Prostate gland (tissue), 2 donors: ENCODE measurements at places on chromosomes 3 and 15. TPM values are rescaled to one million over a fixed set of nuclear protein-coding genes. Genes with fewer than 3 reads are reported as not detected.

- no peak for DNase-seq
Observed at GRCh38 chr15:46489276-46489675, 854.4 kb downstream of the SQOR start.

- no peak for DNase-seq
Observed at GRCh38 chr3:28198161-28198560, 43.3 kb upstream of the CMC1 start.

DNA sequence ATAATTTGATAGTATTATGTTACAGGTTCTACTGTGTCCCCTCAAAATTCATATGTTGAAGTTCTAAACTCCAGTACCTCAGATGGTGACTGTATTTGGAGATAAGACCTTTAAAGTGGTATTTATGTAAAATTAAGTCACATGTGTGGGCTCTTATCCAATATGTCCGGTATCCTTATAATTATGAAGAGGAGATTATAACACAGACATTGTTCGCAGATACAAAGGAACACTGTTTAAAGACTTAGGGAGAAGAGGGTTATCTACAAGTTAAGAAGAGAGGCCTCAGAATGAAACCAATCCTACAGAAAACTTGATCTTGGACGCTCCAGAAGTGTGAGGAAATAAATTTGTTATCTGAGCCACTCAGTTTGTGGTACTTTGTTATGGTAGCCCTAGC, 50.9 kb downstream of the DPH6 start:
- no peak for DNase-seq

- DNase-seq: no peak
Observed at GRCh38 chr15:78454992-78455391, 17.0 kb downstream of the IREB2 start.

CELSR3 gene
- total RNA-seq: 0.41 TPM

ARHGEF3 gene
- total RNA-seq: 21.6 TPM

DNA sequence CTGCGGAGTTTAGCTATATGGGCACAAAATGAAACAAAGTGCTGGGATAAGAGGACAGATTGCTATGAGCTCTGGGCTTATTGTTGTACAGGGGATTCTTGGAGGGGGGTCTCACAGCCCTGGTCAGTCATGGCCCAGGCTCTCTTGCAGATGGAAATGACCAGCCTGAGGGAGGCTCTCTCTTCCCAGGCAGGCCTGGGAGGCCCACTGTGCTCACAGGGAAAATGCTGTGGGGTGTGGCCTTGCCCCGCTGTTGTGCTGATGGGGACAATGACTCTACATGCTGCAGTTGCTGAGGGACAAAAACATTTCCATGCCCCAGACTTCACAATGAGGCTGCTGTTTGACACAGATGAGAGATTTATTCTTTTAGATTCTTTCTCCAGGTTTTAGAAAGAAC, 202.2 kb downstream of the KLF13 start:
- no peak for DNase-seq

DNA sequence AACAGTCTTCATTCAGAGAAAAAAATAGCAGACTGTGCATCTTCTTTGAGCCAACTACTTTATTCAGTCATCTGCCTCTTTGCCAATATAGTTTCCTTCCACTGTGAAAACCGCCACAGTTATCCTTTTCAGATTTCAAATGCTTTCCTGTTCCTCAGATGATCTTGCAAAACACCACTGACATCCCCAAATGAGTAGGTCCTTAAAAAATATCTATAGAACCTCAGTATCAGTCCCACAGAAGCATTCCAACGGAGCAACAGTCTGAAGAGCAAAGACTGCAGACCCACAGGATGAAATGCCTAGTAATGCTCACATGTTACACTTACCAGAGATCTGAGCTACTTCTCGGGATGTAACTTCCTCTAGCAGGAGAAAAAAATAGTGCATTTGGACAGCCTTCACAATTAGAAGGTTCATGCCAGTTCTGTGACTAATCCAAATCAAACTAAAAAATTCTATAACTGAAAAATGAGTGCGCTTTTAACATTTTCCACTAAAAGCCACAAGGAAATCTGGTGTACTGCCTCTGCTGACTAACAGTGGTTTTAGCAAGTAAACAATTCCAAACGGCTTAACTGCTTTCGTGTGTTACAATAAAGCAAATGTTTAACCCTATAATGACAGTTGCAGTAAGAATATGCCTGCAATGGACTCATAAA, at the start of gene ANKRD28:
Gene ANKRD28 (minus strand): TSS at position 338 of the 662 bp plus-strand sequence. CDS start 1,458 bp downstream, outside the sequence.
- DNase-seq: no peak

DNA sequence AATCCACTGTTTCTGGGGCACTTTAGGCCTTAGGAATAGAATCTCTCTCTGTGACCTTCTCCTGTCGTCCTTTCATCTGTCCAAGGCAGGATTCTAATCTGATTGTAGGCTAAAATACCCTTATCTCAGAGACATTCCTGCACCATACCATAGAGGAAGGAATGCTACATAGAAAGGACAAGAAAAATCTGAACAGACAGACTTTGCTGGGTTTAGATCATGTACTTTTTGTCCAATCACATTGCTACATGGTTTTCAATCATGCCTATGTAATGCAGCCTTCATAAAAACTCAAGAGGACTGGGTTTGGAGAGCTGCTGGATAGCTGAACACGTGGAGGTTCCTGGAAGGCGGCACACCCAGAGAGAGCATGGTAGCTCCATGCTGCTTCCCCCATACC, 378.5 kb upstream of the SEMA6D start:
- DNase-seq: no peak

GRCh38 chr15:34331809-34332208, 5.8 kb downstream of the SLC12A6 start:
- no peak for DNase-seq

- DNase-seq: no peak
Observed at GRCh38 chr15:33963831-33964664, 4.2 kb upstream of the CHRM5 start.

DNA sequence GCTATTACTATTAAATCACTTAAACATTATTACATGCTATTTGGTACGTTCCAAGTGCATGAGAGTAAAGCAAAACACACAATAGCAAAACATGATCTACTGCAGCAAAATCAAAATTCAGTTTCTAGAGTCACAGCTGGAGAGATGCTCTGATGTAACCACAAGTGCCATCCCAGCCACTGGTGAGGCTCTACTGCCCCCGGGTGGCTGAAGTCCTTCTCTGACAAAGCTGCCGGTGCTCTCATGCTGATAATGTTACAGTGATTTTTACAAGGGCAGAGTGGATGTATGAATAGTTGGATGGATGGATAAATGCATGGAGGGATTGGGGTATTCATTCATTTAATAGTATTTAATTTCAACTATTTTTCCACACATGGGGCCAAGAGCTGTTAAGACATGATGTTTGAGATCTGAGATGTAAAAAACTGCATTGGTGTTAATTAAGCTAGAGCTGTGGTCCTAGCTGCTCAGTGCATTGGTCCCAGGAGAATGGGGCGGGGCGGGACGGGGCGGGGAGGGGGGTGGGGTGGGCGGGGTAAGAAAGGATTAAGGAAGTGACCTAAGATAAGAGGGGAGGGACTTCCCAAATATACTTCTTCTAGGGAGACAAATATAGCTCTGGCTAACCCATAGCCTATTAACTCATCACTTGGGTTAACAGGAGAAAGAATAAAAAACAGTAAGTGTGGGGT, 5.3 kb upstream of the SPESP1 start:
- peak; percentile 63 for DNase-seq

DNA sequence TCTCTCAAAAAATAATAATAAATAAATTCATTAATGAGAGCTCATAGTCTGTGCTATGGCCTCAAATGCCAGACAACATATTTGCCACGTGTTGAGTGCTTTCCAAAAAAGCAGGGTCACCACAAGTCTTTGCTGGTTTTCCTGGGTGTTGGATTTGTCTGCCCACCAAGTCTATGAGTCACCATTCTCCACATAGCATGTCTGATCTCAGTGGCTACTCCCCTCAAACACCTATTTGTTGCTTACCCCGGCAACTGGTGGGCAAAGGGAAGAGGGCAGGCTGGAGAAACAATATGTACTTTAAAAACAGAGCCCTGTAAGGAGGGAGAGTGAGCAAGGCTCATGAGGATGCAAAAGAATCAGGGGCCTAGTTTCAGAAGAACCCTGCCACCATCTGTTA, 120.0 kb upstream of the ARRDC4 start:
- DNase-seq: no peak

GRCh38 chr3:133991209-133991608, 38.5 kb downstream of the SLCO2A1 start:
- no peak for DNase-seq

- DNase-seq: no peak
Observed at GRCh38 chr15:58999694-59000093, 12.2 kb downstream of the RNF111 start.

DNA sequence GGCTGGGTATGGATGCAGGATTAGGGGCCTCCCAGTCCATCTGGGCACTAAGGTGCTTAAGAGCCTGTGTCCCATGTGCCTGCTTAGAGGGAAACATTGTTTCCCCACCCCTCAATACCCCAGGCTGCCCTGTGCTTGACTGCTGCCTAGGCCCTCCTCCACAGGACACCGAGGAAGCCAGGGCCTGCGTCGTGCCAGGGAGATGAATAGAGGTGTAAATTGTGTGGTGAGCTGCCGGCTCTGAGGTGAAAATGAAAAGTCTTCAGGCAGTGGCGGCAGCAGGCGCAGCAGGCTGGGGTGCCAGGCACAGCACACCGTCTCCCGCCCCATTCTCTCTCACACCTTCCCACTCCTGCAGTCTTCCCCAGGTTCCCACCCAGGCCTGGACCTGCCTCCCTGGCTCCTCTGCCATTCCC, 13.9 kb upstream of the GRM2 start:
- no peak for DNase-seq

GRCh38 chr3:104316118-104316517, 1050.6 kb upstream of the ALCAM start:
- no peak for DNase-seq

DNA sequence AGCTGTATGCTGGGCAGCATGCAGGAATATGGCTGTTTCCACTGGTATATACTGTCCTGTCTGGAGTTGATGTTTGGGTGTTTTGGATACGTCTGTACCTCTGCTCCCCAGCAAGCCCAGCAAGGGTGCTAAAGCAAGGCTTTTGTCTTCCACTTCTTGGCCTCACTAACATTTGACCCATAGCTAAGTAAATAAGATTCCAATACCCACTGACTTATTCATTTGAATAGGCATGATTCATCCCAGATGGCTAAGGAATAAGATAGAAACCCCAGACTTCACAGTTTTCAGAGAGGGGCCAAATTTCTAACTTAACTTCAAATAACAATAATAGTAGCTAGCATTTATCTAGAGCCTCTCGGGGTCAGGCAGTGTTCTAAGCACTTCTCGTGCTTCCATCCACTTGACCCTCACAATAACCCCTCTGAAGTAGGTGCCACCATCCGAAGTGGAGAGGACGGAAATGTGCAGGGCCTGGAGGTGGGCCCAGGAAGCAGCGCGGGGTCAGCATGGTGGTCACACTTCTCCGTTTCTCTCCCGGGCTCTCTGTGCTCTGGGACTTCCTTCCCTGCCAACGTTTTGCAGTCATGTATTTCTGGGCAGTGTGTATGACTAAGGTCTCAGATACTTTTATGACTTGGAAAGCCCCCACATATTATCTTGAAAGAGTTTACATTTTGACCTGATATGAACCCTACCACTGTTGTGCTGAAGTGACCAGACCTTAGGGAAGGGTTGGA, 39.3 kb downstream of the LRRK1 start:
- no peak for DNase-seq

- DNase-seq: no peak
Observed at GRCh38 chr3:183653209-183654064, 18.0 kb downstream of the KLHL24 start.

- DNase-seq: no peak
Observed at GRCh38 chr3:63508305-63508704, 144.2 kb upstream of the SNTN start.

- DNase-seq: no peak
Observed at GRCh38 chr3:121748680-121749275, 763 bp downstream of the GOLGB1 start.

RAD51 gene
- 0.82 TPM for total RNA-seq

DNA sequence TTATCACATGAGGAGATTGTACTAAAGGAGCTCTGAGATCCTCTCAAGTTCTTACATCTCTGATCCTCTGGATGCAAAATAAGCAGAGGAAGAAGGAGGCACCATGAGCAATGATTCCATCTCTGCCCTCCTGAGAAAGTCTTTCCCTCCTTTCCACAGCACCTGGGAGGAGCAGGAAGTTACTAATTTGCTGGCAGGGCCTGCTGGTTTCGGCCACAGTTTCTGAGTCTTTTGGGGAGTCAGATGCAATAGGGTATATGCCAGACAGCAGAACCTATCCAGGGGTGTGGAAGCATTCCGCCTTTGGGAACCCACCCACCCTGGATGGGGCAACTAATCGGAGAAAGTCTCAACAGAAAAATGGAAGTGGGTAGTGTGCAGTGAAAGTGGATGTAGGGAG, 38.5 kb upstream of the SPTSSB start:
- no peak for DNase-seq

DNA sequence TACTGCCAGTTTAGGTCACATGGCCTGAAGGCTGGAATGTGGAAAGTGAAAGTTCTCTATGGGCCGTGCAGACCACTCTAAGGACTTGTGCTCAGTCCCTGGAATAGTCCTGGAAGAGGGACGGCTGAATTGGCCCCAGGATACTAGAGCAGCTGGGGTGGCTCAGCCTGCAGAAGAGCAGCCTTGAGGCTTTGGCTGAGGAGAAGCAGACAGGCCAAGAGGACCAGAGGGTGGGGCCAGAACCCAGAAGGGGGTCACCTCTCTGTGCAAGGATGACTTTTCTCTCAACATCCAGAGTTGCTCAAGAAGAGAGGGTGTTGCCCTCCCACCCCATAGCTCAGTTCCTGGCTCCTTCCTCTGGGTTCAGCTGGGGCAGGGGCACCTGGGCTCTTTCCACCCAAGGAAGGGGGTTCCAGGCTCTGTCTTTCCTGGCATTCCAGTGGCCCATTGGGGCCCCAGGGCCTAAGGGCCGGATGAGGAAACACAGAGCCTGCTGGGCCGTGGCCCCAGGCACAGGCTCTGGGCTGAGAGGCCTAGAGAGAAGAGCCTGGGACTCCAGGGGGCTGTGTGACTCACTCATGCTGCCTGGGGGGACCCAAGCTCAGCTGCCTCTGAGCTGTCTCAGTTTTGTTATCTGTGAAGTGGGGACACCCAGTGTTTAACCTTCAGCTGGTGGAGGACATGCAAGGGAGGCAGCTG, 8.5 kb upstream of the FBLN2 start:
- DNase-seq: no peak

GRCh38 chr15:63063877-63064409, 21.4 kb downstream of the TPM1 start:
- no peak for DNase-seq

DNA sequence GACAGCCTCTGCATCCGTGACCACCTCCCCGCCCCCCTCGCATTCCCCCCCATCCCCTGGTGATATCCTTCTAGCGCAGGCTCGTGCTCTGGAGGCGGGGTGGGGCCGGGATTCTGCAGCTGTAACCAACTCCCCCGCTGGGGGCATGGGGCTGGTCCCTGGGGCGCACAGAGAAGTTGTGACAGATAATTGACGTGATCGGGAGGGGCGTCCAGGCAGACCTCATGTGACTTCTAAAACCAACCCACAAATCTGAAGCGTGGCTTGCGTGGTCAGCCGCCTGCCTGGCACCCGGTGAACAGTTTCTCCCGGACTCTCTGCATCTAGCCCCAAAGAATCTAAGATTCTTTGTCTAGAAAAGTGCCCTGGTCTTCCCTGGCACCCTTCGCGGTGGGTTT, 100.6 kb upstream of the IGF1R start:
- no peak for DNase-seq
